ENCODE measurements at places on chromosomes 1 and 21.

GRCh38 chr1:189429610-189430009 lies 1048.1 kb downstream of the BRINP3 start:
- no peak for DNase-seq

- DNase-seq = no peak
Measured at GRCh38 chr1:118388301-118388959, 203.4 kb upstream of the SPAG17 start.

GRCh38 chr1:212129781-212130180 lies 94.2 kb downstream of the DTL start:
- no peak for DNase-seq

GRCh38 chr1:25992689-25993171 lies 5.1 kb downstream of the PAFAH2 start:
- DNase-seq = no peak

DNA sequence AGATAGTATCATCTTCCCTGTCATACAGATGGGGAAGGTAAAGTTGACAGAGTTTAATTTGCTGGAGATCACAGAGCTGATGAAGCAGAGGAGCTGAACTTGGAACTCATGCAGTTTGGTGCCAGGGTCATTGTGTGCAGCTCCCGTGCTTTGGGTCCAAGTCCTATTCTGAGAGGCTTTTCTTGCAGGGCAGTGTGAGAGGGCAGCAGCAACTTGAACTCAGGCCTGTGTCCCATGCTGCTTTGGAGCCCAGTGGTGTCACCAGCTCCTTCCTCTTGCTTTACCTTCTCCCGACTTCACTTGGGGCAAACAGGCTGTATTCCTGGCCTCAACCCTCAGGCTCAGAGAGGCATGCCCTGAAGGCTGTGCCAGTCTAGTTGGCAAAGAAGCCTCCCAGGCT lies 24.7 kb downstream of the INAVA start:
- no peak for DNase-seq

DNA sequence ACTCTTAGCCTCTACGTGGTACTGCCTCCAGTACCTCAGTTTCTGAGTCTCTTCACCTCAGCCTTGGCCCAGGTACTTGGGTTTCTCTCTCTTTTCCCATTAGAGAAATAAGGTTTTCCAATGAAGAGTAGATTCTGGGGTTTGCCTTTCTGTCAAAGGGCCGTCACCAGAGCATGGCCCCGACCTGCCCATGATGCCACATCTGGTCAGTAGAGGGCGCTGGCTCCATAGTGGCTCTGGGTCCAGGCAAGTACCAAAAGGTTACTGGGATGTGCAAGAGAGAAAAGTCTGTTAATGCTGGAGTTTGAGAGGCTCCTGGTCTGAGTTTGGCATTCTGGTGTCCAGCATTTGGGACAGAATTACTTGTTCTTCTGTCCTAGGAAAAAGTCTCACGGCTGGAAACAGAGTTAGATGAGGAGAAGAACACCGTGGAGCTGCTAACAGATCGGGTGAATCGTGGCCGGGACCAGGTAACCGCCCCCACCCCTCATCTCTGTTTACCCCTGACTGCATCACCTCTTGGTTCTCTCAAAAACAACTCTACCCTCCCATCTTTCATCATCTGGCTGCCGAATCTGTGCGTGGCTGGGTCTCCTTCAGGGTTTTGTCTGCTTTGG lies 5.3 kb upstream of the TUFT1 start:
- DNase-seq = peak; percentile 87

DNA sequence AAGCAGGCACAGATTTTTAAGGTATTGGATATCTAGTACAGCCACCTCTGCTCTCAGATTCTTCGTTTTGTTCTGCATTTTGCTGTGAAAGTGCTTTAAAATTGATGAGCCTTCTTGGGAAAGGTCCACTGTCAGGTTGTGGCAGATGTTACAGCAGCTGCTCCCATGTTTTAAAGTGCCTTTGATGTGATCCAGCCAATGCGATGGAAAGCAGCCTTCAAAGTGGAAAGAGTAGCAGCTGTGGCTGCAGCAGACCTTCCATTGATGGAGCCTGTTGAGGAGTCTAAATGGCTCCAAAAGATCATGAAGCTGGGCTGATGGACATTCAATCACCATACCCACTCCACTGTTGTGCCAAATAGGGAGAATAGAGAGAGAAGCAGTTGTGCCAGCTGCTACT lies 816.9 kb downstream of the PLA2G4A start:
- no peak for DNase-seq

GRCh38 chr1:30032302-30032701 lies 691.1 kb downstream of the MATN1 start:
- DNase-seq = no peak

DNA sequence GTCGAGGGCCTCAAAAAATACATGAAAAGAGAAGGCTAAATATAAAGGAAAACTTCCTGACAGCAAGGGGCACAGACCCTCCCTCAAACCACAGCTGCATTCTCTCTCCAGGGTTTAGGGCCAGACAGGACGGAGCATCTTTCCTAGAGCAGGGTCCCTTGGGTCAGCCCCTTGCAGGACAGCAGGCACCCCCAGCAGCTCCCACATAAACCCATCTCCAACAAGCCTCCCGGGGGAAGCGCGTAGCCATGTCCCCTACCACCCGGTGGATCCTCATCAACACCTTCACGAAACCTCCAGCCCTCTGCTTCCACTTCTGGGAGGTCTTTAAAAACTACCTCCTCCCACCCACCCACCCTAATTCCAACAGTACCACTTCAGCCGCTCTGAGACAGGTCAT lies 59.5 kb downstream of the CD46 start:
- DNase-seq = no peak

DNA sequence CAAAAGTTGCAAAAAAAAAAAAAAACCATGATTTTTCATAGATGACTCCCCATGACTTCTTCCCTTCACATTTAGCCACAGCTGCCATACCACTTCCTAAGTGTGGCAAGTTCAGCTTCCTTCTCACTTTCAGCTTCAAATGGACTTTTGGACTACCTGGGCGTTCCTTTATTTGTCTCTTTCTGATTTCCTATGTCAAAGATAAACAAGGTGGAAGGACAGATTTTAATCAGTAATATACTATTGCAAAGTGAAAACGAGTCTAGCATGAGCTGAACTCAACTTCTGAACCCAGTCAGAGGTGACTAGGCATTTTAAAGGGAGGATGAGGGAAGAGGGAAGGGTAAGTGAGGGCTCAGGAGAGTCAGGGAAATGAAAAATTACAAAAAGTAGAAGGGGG lies 14.4 kb upstream of the SCCPDH start:
- DNase-seq = no peak

GRCh38 chr1:191561276-191561675 lies 597.0 kb upstream of the RGS18 start:
- DNase-seq = no peak

DNA sequence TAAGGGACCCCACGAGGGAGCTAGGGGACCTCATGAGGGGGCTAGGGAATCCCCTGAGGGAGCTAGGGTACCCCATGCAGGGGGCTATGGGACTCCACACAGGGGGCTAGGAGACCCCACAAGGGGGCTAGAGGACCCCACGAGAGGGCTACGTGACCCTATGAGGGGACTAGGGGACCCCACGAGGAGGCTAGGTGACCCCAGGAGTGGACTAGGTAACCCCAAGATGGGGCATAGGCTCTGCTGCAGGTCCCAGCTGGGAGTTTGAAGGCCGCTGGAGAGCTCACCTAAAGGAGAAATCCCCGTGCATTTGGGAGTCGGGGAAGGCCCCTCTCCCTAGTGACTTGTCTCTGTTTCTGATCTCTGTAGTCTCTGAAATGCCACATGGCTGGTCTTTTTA lies 50.0 kb upstream of the DMRTB1 start:
- DNase-seq = no peak

DNA sequence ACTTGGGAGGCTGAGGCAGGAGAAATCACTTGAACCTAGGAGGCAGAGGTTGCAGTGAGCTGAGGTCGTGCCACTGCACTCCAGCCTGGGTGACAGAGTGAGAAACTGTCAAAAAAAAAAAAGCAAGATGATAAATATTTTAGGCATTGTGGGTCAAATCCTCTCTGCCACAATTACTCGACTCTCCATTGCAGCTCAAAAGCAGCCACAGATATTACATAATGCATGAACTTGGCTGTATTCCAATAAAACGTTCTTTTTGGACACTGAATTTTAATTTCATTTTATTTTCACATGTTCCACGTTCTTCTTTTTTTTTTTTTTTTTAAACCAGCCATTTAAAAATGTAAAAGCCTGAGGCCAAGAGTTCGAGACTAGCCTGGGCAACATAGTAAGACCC lies 69.4 kb downstream of the TCP10L start:
- DNase-seq = no peak

GRCh38 chr1:230823931-230824381 lies 44.4 kb downstream of the C1orf198 start:
- no peak for DNase-seq

DNA sequence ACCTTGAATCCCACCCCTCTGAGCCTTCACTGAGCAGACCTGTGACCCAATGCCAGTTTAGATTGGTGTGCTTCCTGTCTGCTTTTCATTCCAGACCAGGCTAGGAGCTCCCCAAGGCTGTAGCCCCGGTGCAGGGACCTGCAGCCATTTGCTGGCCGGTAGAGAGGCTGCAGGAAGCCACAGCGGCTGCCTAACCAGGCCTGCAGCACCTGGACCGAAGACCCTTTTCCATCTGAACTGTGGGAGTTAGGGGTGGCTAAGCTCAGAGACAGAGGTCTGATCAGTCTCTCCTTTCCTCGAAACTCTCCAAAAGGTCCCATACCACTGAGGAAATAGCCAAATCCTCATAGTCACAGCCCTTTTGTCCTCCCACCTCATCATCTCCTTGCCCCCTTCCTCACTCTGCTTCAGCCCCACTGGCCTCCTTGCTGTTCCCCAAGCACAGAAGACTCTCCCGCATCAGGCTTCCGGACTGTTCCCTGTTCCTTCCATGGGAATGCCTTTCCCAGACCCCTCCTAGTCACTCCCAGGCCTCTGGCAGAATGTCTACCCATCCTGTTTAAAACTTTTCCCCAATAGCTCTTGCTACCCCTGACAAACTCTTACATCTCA lies 674 bp upstream of the TTC4 start:
- DNase-seq = no peak

- no peak for DNase-seq
Measured at GRCh38 chr1:169321539-169321938, 46.1 kb downstream of the NME7 start.

DNA sequence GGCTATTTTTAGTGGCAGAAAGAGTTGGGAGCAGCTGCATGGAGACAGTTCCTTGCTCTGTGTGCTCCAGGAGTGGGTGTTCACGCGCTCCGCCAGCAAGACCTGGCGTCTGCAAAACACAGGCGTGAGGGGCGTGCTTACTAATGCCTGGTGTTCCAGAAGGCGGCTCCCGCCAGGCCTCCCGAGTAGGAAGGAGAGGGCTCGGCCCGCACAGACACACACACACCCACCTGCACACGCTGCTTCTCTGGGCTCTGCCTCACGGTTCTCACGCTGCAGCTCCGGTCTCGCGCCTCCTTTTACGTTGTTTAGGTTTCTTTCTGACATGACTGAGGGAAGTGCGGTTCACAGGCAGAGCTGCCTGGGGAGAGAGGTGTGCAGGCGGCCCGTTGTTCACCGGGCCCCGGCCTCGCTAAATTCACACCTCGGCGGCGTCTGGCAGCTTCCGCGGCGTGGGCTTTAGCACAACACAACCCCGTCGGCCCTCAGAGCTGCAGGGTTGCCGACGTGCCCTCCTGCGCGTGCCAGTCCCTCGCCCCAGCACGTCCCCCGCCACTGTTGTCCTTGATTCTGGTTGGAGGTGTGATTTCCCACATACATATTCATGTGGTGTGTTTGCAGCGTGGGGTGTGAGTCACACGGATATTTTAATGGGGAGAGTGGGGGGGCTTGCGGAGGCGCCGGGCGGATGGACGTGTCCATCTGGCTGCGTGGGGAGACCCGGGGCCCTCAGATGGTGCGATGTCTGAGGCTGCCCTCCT lies 77.0 kb downstream of the SKI start:
- DNase-seq = no peak

- DNase-seq = no peak
Measured at GRCh38 chr1:30111431-30111830, 612.0 kb downstream of the MATN1 start.

GRCh38 chr1:153071511-153071910 lies at the start of gene SPRR2B:
Gene SPRR2B (minus strand): TSS chr1:153071611. CDS start chr1:153070839, 772 bp downstream.
- no peak for DNase-seq

- no peak for DNase-seq
Measured at GRCh38 chr1:33231166-33231565, 25.1 kb upstream of the ZNF362 start.

DNA sequence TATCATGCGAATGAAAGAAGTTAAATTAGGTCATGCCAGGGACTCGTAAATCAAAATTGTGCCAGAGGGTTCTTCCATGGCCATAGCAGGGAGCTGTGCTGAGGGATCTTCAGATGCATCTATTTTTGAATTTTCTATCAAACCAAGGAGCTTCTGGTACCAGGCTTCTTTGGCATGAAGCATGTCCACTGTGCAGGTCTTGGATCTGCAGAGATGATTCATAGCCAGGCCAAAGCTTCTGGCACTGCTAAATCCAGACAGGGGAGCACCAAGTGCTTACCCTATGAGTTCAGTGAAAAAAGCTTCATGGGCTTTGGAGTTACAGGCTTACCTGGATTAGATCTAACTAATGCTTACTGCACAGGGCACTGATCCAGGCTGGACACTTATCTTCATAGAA lies 154.2 kb upstream of the DAB1 start:
- no peak for DNase-seq

- no peak for DNase-seq
Measured at GRCh38 chr1:44698138-44698537, 23.6 kb downstream of the ARMH1 start.

DNA sequence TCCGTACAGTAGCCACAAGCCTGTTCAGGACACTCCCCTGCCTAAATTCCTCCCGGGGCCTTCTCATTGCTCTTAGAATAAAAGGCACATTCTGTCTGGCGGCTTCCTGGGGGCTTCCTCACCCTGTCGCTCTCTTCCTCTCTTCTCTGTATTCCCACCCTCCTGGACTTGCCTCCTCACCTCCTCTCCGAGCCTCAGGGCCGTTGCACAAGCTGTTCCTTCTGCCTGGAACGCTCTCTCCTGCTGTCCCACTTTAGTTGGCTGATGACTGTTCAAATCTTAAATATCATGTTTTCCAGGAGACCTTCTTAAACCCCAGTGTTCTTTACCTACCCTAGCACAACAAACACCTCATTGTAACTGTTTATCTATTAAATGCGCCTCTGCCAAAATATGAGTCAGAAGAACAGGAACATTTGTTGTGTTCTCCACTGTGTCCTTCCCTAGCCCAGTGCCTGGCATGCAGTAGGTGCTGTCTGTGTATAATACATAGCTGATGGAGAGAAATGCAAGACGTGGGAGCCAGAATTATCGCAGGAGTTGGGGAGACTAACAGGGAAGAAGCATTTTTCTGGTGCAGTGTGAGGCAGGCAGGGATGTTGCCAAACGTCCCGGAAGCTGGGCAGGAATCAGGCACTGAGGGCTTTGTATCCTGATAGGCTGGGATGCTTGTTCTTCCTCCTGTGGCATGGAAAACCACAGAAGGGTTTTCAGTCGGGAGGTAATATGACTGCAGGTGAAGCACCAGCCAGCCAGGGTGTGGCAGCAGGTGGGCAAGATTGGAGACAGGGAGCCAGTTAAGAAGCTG lies 24.1 kb upstream of the THRAP3 start:
- no peak for DNase-seq

DNA sequence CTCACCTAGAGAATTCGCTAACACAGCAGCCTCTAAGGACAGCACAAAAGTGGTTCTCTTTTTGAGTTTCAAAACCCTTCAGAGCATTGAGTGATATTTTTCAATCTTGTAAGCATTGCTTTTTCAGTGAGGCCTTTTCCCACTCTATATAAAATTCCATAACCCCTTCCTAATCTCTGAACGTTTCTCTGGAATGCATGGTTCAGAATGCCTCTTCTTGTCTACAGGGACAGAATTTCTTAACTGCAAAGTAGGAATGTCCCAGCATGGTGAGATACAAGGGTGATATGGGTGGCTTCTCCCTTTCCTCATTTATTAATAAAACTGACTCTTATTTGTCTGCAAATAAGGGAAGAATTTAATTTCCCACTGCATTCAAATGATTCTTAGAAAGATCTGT lies 377.9 kb downstream of the LTN1 start:
- no peak for DNase-seq

Measured in omental fat pad (tissue), 4 donors.